ENCODE measurements at places on chromosomes 6 and 20.

GRCh38 chr6:150897400-150897943 is 32.0 kb downstream of the MTHFD1L start:
- DNase-seq: no peak

- no peak for DNase-seq
Measured at GRCh38 chr6:25934735-25935313, 4.3 kb upstream of the SLC17A2 start.

GRCh38 chr6:170200458-170200891 is 90.4 kb downstream of the DLL1 start:
- DNase-seq: no peak

GRCh38 chr20:2333821-2334220 is 38.0 kb downstream of the TGM3 start:
- no peak for DNase-seq

- DNase-seq: no peak
Measured at GRCh38 chr6:100818066-100818465, 63.1 kb downstream of the ASCC3 start.

DNA sequence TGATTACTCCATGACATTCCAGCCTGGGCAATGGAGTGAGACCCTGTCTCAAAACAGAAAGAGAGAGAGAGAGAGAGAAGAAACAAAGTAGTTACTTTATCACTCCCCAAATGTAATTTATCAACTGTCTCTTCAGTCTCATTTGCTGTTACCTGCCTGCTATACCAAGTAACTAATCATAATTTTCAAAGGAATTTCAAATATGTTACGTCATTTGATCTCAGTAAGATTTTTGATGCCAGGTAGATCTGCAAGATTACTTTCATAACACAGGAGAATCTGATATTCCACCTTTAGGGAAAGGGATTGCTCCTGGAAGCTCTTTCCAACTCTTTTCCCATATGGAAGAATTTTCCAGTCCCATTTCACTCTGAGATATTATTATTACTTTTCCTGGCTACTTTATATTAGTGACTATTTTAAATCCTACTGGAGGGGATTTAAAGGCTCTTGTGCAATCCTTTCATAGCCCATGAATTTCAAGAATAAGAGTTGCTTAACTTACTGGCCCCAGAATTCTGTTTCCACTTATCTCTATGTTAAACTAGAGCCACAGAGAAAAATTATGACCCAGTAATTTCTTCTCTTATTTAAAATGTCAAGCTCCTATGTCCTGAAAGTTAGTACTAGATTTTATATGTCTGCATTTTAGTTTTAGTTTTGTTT is 390.2 kb upstream of the FLRT3 start:
- no peak for DNase-seq

DNA sequence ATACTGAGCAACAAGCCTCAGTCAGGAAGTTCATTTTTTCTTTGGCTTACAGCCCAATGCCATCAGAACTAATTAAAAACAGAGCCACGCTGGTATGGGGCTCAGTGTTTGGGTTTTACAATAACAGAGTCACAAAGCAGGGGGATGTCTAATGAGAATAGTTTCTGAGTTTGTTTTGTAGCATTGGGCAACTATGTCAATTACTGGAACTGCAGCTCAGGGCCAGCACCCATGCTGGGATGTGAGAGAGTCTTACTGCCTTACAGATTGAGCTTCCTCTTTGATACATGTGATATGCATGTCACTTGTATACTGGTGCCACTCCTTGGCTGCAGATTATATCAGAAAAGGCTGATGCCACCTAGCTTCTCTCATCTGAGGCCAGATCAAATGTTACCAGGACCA is 117.6 kb downstream of the TFAP2B start:
- no peak for DNase-seq

GRCh38 chr6:18241208-18242038 is 22.9 kb downstream of the DEK start:
- no peak for DNase-seq

GRCh38 chr6:143592335-143592734 is 80.8 kb upstream of the FUCA2 start:
- DNase-seq: no peak

DNA sequence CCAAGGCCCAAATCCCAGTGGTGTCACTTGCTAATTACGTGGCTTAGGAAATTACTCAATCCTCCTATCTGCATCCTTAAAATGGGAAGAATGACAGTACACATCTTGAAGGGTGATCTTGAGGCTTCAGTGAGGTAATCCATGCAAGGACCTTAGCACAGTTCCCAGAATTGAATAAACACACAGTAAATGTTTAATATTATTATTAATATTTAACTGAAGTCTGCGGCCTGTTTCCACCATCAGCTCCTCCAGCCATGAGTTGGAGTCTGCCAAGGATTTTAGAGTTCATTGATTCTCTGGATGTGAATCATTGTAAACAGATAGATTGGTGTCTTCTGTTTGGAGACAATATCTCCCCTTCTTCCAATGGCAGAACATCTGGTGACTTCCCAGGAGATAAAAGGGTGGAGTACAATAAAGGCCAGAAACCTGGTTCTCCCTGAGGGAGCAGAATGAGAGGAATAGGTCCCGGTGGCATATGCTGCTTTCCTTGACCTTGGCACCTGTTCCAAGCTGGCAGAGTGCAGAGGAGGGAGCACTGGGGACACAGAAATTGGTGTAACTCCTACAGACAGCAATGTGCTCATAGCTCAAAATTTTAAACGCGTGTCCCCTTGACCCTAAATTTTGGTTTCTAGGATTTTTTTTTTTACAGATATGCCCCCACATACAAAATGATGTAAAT is 25.4 kb downstream of the UNC5CL start:
- DNase-seq: no peak

GRCh38 chr6:156701966-156702365 is 75.2 kb upstream of the ARID1B start:
- no peak for DNase-seq

- DNase-seq: no peak
Measured at GRCh38 chr20:11453430-11453829, 464.3 kb upstream of the BTBD3 start.

DNA sequence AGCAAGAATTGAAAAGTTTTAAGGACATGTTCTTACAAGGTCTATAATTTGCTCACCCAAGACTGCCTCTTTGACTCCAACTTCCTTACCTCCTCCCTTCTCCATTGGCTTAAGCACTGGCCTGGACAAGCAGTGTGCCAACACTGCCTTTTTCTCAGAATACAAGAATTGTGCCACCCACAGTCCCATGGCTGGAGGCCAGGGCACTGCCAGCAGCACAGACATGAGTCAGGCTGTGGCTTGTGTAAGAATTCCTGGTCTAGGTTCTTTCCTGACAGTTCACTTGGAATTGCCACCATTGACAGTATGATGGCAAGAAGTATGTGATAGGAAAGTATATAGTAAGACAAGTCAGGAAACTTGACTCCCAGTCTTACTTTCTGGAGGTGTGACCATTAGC is 202.7 kb upstream of the MARCKS start:
- no peak for DNase-seq

DNA sequence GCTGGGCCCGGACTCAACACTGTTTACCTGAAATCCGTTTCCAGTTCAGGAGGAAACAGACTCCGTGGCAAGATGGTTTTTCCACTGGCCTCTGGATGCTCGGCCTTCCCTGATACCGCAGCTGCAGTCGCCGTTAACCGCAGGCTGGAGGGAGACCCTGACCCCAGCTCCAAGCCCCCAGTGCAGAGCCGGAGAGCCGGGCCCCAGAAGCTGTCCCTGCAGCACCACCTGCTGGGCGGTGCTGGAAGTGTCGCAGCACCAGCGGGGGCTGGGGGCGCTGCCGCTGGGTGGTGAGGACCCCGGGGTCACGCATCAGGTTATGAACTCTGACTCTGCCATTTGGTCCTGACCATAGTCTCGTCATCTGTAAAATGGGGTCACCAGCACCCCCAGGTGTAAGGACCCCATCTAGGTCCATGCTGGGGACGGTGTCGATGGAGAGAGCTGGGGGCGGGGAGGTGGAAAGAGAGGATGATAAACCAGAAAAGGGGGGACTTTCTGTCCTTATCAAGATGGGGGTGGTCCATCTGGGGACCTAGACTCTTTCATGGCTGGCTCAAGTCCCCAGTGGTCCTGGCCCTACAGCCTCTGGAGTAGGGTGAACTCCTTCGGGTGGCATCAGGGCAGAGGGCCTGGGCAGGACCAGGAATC is 20.8 kb upstream of the CHRNA4 start:
- DNase-seq: peak; percentile 6

- DNase-seq: no peak
Measured at GRCh38 chr6:104885518-104886043, 25.9 kb upstream of the HACE1 start.

GRCh38 chr6:95725344-95725743 is 148.0 kb downstream of the MANEA start:
- no peak for DNase-seq

DNA sequence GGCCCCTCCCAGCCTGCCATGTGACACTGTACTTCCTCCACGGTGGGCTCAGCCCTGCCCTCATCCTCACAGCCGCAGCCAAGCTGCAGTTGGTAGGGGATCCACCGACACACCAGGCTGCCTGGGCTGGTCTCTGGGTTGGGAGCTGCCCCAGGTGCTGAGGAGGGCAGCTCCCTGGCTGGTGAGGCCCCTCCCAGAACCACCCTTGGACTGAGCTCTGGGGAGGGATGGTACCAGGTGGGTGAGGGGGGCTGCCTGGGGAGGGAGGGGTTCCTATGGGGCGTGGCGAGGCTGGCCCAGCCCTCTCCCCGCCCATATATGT is 185 bp upstream of the TNFRSF6B start:
- no peak for DNase-seq

DNA sequence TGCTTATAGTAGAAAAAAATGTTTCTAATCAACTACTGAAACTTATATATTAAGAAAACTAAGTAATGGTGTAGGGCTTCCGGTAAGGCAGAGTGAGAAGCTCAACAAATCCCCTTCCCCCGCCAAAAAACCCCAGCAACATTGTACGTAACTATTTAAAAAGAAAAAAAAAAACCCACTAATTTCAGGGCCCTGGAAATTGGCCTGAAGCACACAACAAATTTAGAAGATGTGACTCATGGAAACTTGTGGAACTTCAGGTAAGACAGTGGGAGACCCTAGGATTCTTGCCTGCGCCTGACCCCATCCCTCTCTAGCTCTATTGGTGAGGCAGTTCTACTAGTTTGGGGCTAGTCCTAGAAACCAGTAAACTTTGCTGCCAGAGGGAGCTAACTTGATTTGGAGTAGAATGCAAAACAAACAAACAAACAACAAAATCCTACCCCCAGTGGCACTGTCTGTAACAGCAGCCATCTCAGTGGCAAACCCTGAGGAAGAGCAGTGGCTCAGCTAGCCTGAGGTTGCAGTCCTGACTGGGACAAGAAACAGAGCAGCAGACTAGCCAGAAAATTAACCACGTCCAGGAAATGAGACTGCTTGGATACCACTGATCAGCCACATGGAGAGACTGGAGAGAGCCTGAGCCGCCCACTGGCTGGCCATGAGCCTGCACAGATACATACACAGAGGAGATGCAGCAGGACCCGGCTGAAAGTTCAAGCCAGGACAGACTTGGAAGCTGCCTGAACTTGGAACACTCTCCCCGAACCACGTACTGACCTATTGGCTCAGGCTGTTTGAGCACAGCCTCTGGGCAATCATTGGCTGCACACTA is 135.1 kb downstream of the TBXT start:
- DNase-seq: no peak

GRCh38 chr6:96013531-96013930 is 2.2 kb upstream of the FUT9 start:
- no peak for DNase-seq

DNA sequence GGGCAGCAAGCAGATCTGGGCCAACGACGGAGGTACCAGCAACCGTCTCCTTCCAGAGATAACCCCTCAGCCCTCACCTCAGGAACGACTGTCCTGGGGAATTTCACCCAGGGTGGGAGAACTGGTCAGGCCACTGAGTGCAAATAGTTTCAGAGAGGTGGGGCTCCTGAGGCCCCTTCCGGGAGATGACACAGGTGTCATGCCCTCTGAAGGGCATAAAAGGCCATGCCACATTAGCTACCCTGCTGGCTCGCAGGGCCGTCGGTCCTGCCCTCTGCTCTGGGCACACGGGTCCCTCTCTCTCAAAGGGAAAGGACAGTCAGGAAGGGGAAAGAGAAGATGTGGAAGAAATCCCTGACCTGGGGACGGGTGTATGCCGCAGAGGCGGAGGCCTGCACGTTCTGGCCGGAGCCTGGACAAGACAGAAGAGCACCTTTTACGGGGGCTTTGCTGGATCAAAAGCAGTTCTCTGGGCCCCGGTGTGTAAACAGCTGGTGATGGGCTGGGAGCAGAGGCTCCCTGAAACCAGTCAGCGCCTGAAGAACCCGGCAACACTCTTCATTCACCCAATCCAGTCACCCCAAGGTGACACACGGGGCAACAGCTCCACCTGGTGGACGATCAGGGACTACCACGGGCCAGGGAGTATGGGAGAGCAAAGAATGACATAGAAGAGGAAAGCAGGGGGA is 6.4 kb upstream of the TAF8 start:
- DNase-seq: peak; percentile 93

DNA sequence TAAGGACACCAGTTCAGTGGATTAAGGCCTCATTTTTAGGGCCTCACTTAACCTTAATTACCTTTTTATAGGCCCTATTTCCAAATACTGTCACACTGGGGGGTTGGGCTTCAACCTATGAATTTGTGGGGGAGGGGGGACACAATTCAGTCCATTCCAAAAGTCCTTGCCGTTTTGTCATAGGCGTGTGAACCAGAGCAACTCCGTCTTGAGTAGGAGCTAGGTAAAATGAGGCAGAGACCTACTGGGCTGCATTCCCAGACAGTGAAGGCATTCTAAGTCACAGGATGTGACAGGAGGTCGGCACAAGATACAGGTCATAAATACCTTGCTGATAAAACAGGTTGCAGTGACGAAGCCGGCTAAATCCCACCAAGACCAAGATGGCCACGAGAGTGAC is 113.5 kb upstream of the SNX9 start:
- no peak for DNase-seq

- no peak for DNase-seq
Measured at GRCh38 chr6:2695454-2696095, 55.1 kb downstream of the MYLK4 start.

GRCh38 chr20:25310268-25310920 is 62.5 kb downstream of the PYGB start:
- peak; percentile 55 for DNase-seq

DNA sequence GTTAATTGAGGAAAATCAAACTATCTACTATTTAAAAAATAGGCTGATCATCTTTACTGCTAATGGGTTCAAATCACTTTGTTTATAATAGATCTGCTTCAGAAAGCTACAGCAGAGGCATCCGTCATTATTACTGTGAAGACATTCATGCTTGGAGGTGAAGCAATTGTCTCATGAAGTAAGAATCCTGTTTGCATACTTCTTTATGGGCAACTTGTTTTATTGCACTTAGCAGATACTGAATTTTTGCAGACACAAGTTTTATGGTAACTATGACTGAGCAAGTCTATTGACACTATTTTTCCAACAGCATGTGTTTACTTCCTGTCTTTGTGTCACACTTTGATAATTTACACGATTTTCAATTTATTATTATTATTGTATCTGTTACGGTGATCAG is 573.9 kb downstream of the RFPL4B start:
- DNase-seq: no peak
